ENCODE measurements at places on chromosomes 5 and 9.

DNA sequence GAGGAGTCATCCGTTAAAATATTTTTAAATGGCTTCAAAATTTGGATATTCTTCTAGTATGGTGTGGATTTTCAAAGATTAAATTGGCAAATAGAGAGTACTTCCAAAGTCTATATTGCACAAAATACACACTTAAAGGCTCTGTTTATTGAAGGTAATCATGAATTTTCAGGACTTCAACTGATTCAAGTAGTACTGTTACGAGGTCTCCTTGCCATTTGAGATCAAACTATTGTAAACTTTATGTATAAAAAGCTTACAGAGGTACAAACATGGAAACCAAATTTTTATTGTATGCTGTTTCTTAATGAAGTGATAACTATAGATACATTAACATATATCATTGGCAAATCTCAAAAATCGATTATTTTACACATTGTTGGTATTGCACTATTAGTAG, 2.5 kb downstream of the ERBIN start:
- no peak for DNase-seq

- no peak for DNase-seq
Measured at GRCh38 chr5:174191850-174192655, 146.5 kb downstream of the NSG2 start.

DNA sequence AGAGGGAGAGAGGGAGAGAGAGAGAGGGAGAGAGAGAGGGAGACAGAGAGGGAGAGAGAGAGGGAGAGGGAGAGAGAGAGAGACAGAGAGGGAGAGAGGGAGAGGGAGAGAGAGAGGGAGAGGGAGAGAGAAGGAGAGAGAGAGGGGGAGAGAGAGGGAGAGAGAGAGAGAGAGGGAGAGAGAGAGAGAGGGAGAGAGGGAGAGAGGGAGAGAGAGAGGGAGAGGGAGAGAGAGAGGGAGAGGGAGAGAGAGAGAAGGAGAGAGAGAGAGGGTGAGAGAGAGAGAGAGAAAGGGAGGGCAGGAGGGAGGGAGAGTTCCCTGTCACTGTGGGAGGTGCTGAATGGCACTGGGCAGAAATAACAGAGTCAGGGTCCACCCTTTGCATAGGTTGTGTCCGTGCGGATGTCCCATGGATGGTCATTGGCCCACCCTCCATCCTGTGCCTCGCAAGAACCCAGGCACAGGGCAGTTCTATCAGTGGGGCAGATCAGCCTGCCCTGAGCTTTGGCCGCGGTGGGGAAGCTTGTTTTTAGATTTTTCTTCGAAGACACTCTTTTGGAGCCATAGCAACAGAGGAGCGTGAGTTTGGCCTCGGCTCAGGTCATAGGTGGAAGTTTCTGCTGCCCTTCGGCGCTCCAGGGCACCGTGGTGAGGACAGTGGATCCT, 30.1 kb downstream of the ADAMTSL2 start:
- DNase-seq, result no peak

DNA sequence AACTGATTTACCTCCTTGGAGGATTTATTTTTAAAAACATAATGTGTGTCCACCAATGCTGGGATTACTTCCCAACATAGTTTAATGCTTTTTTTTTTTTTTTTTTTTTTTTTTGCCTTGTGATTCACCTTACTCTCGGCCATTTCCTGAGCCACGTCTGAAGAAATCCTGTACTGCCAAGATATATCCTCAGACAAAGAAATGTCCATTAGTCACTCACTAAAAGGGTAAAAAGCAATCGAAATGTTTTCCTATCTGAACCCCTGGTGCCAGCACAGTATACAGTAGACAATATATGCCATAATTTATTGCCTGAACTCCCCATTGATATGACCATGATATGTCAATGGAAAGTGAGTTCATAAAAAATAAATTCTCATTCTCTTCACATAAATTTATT, 344.1 kb downstream of the BNC2 start:
- no peak for DNase-seq

- DNase-seq, result no peak
Measured at GRCh38 chr9:14902561-14902960, 7.7 kb downstream of the FREM1 start.

GRCh38 chr5:55226934-55227663, at the start of gene MCIDAS:
Gene MCIDAS (minus strand): TSS chr5:55227315. CDS start chr5:55227138, 177 bp downstream.
- peak; percentile 87 for DNase-seq

DNA sequence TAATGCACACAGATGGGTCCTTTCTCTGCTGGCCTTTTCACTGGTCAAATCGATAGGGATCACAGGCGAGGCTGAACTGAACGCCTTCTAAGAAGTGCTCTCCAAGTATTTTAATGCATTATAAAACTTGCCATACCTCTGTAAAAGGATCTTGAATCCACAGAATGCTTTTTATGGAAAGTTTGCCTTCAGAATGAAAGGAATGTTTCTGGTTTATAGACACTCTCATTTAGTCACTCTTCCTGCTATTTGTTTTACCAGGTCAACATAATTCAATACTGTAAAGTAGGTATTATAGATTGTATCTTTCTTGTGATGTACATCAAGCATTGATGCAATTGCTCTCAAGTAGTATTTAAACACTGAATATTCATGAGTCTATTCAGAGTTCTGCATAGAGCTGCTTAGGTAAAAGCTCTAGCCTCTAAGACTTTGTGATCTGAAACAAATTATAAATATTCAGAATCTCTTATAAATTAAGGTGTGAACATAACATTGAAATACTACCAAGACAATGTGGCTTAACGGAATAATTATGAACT, 308.4 kb downstream of the ISL1 start:
- no peak for DNase-seq

- peak; percentile 62 for DNase-seq
Measured at GRCh38 chr9:77648234-77649108, at the start of gene GNA14. Gene GNA14 (minus strand): TSS chr9:77648322. CDS start chr9:77647793, 529 bp downstream.

GRCh38 chr9:72428329-72428728, 63.3 kb upstream of the ZFAND5 start:
- DNase-seq, result no peak

- no peak for DNase-seq
Measured at GRCh38 chr5:3194271-3194670, 401.4 kb upstream of the IRX1 start.

DNA sequence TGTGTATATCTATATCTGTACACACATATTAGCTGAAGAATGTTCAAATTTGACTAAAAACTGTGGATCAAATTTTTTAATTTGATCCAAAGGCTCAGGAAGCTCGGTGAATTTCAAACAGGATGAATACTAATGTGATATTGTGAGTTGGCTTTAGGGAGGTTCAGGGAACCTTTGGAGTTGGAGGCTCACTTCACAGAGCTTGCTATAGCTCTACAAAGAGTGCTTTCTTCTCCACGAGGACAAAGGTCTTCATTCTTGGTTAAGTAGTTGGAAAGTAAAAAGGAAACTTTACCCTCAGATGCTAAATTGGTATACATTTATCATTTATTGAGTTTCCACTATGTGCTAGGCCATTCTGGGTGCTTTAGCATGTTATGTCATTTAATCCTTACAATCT, 36.3 kb upstream of the MTAP start:
- DNase-seq, result no peak

DNA sequence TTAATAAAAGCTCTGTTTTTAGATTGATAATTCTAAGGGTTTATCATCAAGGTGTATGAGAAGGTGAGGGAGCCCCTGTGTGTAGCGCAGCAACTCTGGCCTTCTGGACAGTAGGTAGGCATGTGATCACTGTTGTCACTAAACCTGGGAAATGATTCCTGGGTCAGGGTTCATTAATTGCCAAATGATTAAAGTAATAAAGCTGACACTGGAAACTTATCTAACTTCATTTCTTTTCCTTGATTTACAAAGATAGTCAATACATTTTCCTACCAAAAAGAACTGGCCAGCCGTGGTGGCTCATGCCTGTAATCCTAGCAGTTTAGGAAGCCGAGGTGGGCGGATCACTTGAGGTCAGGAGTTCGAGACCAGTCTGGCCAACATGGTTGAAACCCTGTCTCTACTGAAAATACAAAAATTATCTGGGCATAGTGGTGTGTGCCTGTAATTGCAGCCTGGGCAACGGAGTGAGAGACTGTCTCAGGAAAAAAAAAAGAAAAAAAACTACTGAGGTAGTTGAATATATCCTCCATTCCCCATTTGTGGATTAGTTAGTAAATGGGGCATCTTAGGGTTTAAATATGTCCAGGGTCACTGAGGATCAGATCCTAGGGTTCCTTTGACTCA, 2.4 kb downstream of the EHMT1 start:
- DNase-seq, result no peak

GRCh38 chr9:132878695-132879456, at the start of gene SPACA9:
Gene SPACA9 (plus strand): TSS chr9:132878898. CDS start chr9:132883948, 5,050 bp downstream.
- peak; percentile 57 for DNase-seq

GRCh38 chr5:172303572-172304335, 20.2 kb upstream of the UBTD2 start:
- no peak for DNase-seq

DNA sequence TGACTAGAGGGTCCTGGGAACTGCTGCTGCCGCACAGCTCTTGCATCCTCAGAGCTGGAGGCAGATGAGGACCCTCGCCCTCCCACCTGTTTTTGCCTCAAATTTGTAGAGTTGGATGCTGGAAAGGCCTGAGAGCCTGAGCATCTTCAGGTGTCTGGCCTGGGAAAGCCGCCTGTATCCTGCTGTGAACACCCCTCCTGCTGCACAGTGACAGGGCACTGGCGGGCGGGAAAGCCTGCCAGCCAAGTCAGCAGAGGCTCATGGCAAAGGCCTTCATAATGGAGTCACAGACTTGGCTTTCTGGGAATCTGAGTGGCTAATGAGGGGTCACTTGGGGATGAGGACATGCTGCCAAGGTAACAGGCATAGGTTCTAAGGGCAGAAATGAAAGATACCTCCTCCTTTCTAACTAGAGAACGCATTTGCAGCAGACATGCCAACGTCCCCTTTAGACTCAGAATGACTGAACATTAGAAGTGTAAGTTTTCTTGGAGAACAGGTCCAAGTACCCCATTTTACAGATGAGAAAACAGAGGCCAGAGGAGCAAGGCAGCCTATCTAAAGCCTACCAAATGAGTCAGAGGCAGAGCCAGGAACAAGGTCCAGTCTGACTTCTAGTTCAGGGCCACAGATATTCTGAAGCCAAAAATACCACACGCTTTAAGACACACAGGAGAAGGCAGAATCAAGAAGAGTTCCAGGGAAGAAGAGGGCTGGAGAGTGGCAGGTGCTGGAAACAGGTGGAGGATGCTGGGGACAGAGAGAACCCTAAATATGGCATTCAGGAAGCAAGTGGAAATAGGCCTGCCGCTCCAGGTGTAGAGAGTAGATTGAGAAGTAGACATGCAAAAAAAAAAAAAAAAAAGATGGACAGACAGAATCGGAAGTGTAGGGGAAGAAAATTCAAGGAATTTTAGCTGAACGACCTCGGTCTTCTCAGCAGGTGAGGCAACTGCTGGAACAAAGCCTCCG, 44.1 kb downstream of the EPB41L4B start:
- no peak for DNase-seq

GRCh38 chr9:92608241-92608908, 61.6 kb downstream of the IPPK start:
- no peak for DNase-seq

DNA sequence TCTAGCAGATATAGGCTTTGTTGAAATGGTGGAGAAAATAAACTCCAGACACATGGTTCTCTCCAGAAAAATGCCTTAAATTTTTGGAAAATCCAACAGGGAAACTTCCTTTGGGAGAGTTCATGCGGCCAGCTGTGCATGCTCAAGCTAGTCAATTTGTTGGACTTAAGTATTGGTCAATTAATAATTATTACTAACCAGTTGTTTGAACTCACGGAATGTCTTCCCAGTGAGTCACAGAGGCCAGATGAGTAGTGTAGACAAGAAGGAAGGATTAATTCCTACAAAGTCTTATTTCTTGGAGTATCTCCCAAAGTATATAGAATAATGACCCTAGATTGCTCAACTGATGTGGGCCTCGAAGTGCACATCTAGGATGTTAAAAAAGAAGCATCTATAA, 103.6 kb downstream of the MACIR start:
- DNase-seq, result no peak

GRCh38 chr5:83321483-83322055, 150.0 kb upstream of the VCAN start:
- no peak for DNase-seq

- no peak for DNase-seq
Measured at GRCh38 chr9:81906671-81907070, 21.6 kb upstream of the SPATA31D4 start.

GRCh38 chr5:147046281-147046680, 167.7 kb upstream of the PPP2R2B start:
- DNase-seq, result no peak

All from Calu3 (cell line).